H7 (cell line): ENCODE measurements at places on chromosomes 3 and 15. TPM values are rescaled to one million over a fixed set of nuclear protein-coding genes. Genes with fewer than 3 reads are reported as not detected.
A peak's percentile ranks its signal among the peaks of the same experiment; 100 is the strongest.

GRCh38 chr3:139574026-139574947 is 34.7 kb upstream of the RBP1 start:
- no peak for DNase-seq

- DNase-seq: no peak
Measured at GRCh38 chr15:77815015-77815414, 182.3 kb upstream of the LINGO1 start.

DNA sequence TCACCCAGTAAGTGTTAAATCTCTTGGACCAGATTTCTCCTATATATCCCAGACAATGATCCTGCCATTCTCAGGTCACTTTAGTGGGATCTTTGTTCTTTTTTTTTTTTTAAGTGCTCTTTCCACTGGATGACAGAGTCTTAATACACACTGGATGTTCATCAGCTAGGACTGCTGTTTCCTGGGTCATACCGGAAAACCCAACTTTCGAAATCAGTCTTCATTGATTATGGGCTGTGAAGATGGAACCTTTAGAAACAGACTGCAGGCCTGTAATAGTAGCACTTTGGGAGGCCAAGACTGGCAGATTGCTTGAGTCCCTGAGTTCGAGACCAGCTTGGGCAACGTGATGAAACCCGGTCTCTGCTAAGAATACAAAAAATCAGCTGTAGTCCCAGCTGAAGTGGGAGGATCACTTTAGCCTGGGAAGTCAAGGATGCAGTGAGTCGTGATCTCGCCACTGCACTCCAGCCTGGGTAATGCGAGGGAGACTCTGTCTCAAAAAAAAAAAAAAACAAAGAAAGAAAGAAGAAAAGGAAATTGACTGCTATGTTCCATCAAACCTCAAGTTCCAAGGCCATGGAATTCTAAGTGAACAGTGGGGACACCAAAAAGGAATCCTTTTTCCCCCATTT is 2.3 kb downstream of the EOGT start:
- DNase-seq: no peak

GRCh38 chr15:25054943-25055342 is 100.2 kb downstream of the SNRPN start:
- DNase-seq: no peak

- no peak for DNase-seq
Measured at GRCh38 chr3:102092617-102093466, 243.5 kb downstream of the NFKBIZ start.

GRCh38 chr15:93209690-93210445 is 120.9 kb upstream of the RGMA start:
- no peak for DNase-seq

- DNase-seq: no peak
Measured at GRCh38 chr15:51931638-51932037, 39.9 kb downstream of the LEO1 start.

DNA sequence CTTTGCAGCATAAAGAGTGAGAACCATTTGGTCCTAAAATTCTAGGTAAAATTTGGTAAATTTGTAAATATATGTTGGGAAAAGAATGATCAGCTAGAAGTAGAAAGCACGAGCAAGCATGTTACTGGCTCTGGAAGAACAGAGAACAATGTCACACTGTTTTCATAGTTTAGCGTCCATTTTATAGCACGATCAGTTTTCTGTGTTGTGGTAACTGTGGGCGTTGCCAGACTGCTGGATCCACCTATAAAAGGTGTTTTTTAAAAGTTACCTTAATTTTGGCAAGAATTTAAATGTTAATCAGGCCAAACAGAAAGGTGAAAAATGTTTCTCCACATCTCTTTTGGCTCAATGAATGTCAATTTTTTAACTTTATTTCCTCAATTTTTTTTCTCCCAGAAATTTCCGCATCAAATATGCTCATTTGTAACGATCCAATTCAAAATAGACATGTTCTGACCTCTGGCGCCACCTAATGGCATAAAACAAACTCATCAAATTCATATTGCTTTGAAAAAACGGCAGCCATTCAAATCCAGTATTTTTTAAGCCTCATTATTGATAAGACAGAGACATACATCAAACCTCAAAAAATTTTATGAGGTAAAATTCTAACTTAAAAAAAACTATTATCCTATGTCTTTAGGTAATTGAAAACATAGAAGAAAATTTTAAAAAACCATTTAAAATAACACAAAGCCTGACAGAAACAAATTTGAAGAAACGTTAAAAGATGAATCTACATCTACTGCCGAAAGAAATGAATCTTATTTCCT is 5.5 kb upstream of the GP5 start:
- no peak for DNase-seq

DNA sequence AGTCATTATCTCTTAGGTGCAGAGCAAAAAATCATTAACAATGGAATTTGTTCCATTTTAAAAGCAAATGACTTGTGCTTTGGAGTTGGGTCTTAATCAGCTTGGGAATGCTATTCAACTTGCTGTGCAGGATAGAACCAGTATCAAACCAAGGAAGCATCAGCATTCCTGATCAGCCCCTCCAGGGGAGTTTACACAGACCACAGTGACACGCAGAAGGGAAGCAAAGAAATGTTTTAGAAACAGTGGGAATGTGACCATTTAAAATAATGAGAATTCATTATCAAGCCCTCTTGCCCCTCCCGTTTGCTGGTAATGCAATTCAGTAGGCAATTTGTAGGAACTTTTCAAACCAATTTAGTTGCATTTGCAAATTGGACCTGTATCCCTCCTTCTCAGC is 155.1 kb downstream of the LRTM1 start:
- DNase-seq: no peak

GRCh38 chr3:133393691-133394474 is 6.0 kb upstream of the BFSP2 start:
- DNase-seq: no peak

GRCh38 chr3:70606018-70606417 is 293.6 kb upstream of the MDFIC2 start:
- DNase-seq: no peak

GRCh38 chr15:63797116-63797515 is 36.6 kb downstream of the HERC1 start:
- no peak for DNase-seq

- DNase-seq: no peak
Measured at GRCh38 chr3:129025691-129026435, 24.8 kb downstream of the EFCC1 start.

GRCh38 chr15:29410338-29410737 is 140.7 kb upstream of the NSMCE3 start:
- DNase-seq: peak; percentile 47

GRCh38 chr3:194682189-194682693 is 3.4 kb upstream of the FAM43A start:
- DNase-seq: no peak

DNA sequence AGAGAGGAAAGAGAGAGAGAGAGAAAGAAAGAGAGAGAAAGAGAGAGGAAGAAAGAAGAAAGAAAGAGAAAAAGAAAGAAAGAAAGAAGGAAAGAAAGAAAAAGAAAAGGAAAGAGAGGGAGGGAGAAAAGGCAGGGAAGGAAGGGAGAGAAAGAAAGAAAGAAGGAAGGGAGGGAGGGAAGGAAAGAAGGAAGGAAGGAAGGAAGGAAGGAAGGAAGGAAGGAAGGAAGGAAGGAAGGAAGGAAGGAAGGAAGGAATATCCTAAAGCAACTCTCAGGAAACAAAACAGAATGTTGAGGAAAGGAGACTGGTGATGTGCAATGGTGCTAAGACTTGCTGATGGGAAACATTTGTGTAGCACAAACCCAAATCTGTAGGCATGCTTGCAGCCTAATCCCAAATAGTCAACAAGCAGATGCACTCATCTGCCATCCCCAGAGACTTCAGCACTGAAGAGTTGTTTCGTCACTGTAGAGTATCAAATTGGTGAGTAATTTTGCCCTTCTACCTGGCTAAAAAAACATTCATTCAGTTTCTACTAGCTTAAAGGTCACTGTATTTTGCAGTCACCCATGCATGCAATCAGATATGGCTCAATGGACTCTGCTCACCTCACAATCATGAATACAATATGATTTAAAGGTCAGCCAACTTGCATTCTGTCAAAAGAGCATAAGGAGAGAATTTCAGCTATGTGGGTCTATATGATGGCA is 480.3 kb downstream of the FGF12 start:
- DNase-seq: no peak

GRCh38 chr3:112362221-112362620 is 29.3 kb downstream of the CD200 start:
- no peak for DNase-seq

DNA sequence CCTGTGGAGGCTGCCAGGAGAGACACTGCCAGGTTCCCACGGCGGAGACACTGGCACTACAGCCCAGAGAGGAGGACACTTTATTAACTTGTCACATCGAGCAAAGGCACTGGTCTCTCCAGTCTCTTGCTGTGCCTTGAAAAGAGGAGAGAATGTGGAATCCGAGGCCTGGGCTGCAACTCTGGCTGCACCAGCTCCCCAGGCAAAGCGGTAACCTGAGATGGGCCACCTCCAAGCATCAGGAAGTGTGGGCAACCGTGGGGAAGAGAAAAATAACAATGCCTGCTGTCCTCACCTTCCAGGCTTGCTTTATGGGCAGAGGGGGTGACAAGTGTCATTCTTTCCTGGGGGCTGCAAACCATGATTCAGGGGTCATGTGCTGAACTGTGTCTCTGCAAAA is 91.6 kb upstream of the RGMA start:
- peak; percentile 72 for DNase-seq

DNA sequence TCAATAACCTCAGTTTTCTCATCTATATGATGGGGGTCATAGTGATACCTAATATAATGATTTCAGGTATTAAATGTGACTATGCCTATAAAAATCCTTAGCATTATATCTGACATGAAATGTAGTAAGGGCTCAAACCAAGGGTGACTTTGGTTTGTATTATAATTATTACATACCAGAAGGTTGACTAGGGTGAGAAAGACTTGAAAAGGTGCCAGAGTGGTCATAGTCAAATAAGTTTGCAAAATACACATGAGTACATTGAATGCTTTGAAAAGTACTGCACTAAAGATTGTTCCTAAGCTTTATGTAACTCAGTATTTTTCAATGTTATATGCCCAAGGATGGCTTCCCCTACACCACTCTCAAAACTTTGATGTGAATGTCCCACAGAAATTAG is 297.2 kb downstream of the ARPP21 start:
- DNase-seq: no peak

Gene ENTPD3
- 0.30 TPM in 1 of 2 replicates, not detected in the other for total RNA-seq

Gene NEK4
- total RNA-seq: 26.2 and 36.5 TPM in 2 replicates

Gene BLM
- total RNA-seq: 29.7 and 36.4 TPM in 2 replicates

Gene OIP5
- total RNA-seq: 45.0 and 46.2 TPM in 2 replicates

Gene GOLGA6D
- total RNA-seq: 0.28 and 1.1 TPM in 2 replicates

Gene BDH1
- total RNA-seq: 25.3 and 25.7 TPM in 2 replicates

Gene ZMYND10
- 1.1 and 1.3 TPM in 2 replicates for total RNA-seq

Gene PP2D1
- not detected in 2 replicates for total RNA-seq

Gene NOX5
- total RNA-seq: not detected in 2 replicates

Gene SAMD7
- not detected in 2 replicates for total RNA-seq

Gene RBSN
- total RNA-seq: 17.6 and 22.3 TPM in 2 replicates

Gene ARHGEF26
- 5.4 and 6.0 TPM in 2 replicates for total RNA-seq
